ENCODE measurements at places on chromosomes 6 and 20. TPM values are rescaled to one million over a fixed set of nuclear protein-coding genes. Genes with fewer than 3 reads are reported as not detected.
A peak's percentile ranks its signal among the peaks of the same experiment; 100 is the strongest.

DNA sequence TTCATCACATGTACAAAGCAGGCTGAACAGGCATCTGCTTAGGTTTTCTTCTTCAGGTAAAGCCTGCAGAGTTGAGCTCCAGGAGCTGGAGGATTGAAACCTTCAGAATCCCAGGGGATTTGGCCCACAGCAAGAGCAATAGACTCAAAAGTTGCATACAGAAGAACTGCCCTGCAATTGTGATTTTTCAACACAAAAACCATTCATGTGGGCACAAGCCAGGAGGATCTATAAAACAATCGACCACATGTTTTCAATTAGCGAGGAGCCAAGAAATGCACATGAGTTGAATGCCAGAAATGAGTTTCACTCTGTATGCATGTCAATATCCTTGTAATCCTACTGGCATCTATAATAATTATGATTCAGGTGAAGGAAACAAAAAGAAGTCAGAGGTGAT, 576.4 kb downstream of the HDGFL1 start:
- H3K4me1 ChIP-seq = no peaks in the 10 kb centered on the region
- no peak for DNase-seq
- no peaks in the 10 kb centered on the region for H3K36me3 ChIP-seq
- no peak overlapping the region for H3K27ac ChIP-seq

GRCh38 chr6:135372758-135373157, 124.8 kb downstream of the AHI1 start:
- H3K27me3 ChIP-seq = no peaks in the 10 kb centered on the region
- H3K27ac ChIP-seq = no peak overlapping the region
- DNase-seq = no peak
- no peaks in the 10 kb centered on the region for H3K4me1 ChIP-seq
- peaks cover 6% of the 10 kb centered on the region for H3K36me3 ChIP-seq

DNA sequence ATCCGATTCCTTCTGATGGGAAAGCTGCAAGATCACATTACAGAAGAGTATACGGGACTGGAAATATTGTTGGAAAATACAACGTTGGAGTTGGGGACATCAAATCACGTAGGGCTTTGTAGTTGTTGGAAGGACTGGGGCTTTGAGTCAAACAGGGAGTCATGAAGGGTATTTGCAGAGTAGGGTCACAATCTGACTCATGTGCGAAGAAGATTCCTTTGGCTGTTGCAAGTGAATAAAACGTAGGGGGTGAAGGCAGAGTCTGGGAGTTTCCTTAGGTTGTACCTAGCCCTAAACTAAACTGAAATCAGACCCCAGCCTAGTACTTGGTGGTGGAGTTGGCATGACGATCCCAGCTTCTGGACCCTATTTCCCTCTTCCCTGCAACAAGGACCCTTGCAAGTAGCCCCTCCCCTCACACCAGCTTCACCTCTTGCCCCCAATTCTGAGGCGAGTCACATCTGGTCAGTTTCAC, 32.3 kb downstream of the SNX5 start:
- H3K27me3 ChIP-seq = no peaks in the 10 kb centered on the region
- H3K4me1 ChIP-seq = peaks cover 30% of the 10 kb centered on the region
- H3K36me3 ChIP-seq = peaks cover 6% of the 10 kb centered on the region
- H3K27ac ChIP-seq = peak overlapping the region; percentile 73

DNA sequence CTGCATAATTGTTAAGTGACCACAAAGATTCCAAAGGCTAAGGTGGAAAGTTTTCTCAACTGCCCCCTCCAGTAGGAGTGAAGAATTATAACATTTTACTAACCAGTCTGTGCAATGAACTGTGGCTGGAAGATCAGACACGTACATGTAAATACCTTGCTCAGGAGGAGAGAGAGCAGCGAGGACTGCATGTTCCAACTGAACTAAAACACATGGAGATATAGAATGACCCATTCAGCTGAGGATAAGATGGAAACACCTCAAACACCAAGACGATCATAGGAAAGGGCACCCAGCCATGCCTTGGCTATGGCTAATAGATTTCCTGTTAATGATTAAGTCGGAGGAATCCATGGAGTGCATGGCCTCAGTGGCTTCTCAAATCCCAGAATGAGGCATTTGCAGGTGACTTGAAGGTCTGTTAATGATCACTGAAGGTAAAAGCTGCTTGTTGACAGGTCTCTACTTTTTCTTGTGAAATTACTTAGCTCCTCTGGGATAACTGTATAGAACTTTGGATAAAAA, 875.6 kb downstream of the TFAP2A start:
- no peaks in the 10 kb centered on the region for H3K36me3 ChIP-seq
- DNase-seq = no peak
- H3K27me3 ChIP-seq = no peaks in the 10 kb centered on the region
- no peak overlapping the region for H3K4me3 ChIP-seq
- no peaks in the 10 kb centered on the region for H3K4me1 ChIP-seq

GRCh38 chr6:82712826-82713225, 349.2 kb downstream of the TPBG start:
- H3K4me3 ChIP-seq = no peak overlapping the region
- H3K27ac ChIP-seq = no peak overlapping the region
- H3K4me1 ChIP-seq = no peaks in the 10 kb centered on the region
- no peaks in the 10 kb centered on the region for H3K36me3 ChIP-seq

GRCh38 chr20:50762045-50762422, 30.7 kb downstream of the PARD6B start:
- no peak for DNase-seq
- peaks cover 2% of the 10 kb centered on the region for H3K4me1 ChIP-seq
- H3K27me3 ChIP-seq = no peaks in the 10 kb centered on the region
- no peak overlapping the region for H3K4me3 ChIP-seq
- H3K27ac ChIP-seq = peak overlapping the region; percentile 58

DNA sequence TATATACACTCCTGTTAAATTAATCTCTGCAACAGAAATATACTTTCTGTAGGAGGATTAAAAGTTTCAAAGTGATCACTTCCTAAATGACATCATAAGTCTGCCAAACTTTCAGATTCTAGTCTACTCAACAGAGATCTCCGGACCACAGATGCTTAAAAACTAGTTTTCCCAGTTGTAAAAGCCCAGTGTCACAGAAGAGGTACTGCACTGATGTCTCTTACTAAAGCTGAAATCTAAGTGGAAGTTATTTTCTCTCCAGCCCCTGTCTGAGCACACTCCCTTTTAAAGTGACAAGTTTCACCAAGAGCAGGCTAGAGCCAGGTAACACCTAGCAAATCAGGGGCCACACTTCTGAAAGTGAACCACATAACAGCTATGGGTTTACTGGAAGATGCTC, 71.6 kb upstream of the DST start:
- DNase-seq = no peak
- no peak overlapping the region for H3K4me3 ChIP-seq
- H3K27ac ChIP-seq = peak overlapping the region; percentile 56
- peaks cover 25% of the 10 kb centered on the region for H3K4me1 ChIP-seq

Gene CD93
- total RNA-seq = 206 TPM

Gene TSBP1
- total RNA-seq = not detected

Gene FOXS1
- 21.8 TPM for total RNA-seq
